Stimulated activated naive B cell treated with anti-CD40 and anti-IgM and Interleukin-4, amounts not matched to agents 10 μg/mL and 1 μg/mL and 100 μg/mL, for 72 hours (primary cell): ENCODE measurements at places on chromosomes 11 and 22.

GRCh38 chr22:23180893-23181720 is 798 bp downstream of the BCR start:
- DNase-seq, result no peak

DNA sequence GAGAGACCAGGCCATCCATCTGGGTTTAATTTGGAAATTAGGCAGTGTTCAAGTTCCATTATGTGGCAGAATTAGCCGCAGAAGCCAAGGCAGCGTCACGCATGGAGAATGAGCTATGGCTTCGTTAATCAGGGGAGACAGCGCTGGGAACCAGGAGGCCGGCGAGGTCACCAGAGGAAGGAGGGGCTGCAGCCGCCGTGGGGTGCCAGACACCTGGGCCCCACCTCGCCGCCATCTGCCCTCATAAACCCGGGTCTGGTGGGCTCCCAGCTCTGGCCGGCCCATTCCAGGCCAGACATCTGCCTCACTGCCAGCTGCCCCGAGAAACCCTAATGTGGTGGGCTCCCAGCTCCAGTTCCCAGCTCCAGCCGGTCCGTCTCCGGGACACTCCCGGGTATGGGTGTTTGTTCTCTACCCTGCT is 676.9 kb downstream of the BRD1 start:
- DNase-seq, result no peak

- no peak for DNase-seq
These were observed 14.9 kb upstream of the GALNT18 start for GRCh38 chr11:11636671-11637070.

DNA sequence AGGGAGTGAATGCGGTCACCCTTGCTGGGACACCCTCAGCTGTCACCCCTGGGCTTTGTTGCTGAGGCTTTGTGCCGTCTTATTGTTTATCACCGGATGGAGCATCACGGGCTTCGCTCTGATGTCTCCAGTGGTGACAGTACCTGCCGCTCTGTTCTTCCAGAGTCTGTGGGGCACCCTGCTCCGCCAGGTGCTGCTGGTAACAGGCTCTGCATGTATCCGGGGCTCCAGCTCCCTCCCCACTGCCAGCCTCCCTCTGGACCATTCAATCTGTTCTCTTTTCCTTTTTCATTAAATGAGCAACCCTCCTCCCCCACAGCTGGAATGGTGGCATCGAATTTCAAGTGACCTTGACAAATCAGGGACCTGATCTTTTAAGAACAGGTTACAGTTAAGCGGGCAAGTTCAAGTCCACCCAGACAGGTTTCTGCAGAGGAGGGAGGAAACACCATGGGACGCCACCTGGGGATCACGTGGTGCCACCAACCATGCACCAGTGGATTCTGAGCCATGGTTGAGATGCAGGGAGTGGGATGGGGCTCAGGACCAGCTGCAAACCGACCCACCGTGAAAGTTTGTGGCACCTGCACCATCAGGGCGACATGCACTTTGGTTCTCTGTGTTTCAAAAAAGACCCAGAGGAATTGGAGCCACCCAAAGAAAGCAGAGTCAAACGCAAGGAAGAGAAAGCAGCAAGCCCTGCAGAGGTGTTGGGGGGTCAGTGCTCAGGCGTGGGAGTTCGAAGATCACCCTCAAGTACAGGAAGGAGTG is 89.3 kb downstream of the BCR start:
- peak; percentile 60 for DNase-seq

DNA sequence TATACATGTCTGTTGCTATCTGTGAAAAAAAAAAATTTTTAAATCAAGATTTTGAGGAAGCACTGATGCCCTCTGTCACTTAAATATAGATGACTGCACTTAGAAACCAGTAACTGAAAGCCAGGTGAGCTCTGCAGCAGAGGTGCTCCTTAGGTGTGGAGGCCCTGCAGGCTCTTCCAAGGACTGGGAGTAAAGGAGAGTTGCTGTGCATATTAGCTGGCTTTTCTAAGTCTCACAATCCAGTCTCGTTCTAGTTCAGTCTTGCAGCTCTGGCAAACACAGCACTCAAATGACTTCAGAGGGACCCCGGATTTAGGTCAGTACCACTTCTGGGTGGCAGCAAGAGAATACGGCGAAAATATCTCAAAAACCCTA is 61.0 kb downstream of the LARGE2 start:
- no peak for DNase-seq

GRCh38 chr11:33324302-33324985 is 67.3 kb downstream of the HIPK3 start:
- DNase-seq, result no peak

- no peak for DNase-seq
These were observed 1108.4 kb downstream of the DLG2 start for GRCh38 chr11:84518631-84519183.

GRCh38 chr11:126461096-126461440 is 105.6 kb downstream of the ST3GAL4 start:
- DNase-seq, result no peak

- DNase-seq, result no peak
These were observed 18.4 kb downstream of the ZMAT5 start for GRCh38 chr22:29748248-29748893.

- no peak for DNase-seq
These were observed 68.2 kb upstream of the SESN3 start for GRCh38 chr11:95299078-95299679.
